ENCODE measurements at places on chromosomes 6 and 20. TPM values are rescaled to one million over a fixed set of nuclear protein-coding genes. Genes with fewer than 3 reads are reported as not detected.

ARFGEF3 gene
- 35.6 TPM for total RNA-seq

COL9A1 gene
- not detected for total RNA-seq

ATP6V1G2 gene
- 1.0 TPM for total RNA-seq

BCAS1 gene
- 1.00 TPM for total RNA-seq

FAXC gene
- total RNA-seq: 2.2 TPM

ESF1 gene
- 12.5 TPM for total RNA-seq

CTSA gene
- 167 TPM for total RNA-seq

FAM209B gene
- 0.64 TPM for total RNA-seq

HSPA12B gene
- total RNA-seq: 21.2 TPM

PRDM13 gene
- total RNA-seq: not detected

DNA sequence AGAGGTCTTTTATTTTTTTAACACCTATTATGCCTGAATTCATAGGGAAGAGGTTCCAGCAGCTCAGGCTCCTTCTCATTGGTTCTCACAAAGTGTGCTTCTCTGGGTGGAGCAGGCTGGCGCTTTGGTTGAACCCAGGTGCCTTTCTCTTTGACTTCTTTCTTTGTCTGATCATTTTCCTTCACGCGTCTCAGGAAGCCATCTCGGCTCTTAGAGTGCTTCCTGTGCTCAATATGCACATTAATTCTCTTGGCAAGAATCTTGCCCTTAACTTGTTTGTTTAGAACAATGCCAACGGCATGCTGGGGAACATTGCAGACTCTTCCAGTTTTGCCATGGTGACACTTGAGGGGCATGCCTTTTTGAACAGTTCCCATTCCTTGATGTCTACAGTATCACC, 44.2 kb upstream of the RNF24 start:
- no peak for DNase-seq

DNA sequence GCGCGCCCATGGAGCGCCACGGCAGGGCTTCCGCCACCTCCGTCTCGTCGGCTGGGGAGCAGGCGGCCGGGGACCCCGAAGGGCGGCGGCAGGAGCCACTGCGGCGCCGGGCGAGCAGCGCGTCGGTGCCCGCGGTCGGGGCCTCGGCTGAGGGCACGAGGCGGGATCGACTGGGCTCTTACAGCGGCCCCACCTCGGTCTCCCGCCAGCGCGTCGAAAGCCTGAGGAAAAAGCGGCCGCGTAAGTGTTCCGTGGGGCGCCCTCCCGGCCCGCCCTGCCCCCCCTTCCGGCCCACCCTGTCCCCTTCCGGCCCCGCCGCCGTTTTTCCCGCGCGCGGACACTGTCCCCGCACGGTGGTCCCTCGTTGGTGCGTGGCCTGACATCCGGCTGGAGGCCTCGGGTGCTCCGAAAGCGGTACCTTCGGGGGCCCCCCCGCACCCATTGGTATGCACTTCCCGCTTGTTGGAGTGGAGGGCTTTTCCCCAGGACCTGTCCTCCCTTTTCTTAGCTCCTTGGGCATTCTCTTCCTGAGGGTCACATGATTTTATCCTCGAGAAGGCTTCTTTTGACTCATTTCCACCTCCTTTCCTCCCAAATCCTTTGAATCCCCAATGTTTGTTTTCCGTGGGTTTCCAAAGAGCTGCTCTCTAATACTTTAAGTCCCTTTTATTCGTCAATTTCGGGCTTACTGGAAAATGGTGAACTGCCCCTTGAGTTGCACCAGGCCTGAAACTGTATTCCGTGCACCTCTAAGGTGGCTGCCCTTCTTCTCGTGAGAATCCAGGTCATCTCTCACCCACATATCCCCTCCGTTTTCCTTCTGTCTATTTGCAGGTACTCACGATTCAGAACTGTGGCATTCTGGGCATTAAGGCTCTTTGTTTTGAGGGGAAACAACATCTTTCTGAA, 556 bp downstream of the PANK2 start:
- peak; percentile 89 for DNase-seq

GRCh38 chr6:43921548-43922425, 151.8 kb downstream of the VEGFA start:
- no peak for DNase-seq

DNA sequence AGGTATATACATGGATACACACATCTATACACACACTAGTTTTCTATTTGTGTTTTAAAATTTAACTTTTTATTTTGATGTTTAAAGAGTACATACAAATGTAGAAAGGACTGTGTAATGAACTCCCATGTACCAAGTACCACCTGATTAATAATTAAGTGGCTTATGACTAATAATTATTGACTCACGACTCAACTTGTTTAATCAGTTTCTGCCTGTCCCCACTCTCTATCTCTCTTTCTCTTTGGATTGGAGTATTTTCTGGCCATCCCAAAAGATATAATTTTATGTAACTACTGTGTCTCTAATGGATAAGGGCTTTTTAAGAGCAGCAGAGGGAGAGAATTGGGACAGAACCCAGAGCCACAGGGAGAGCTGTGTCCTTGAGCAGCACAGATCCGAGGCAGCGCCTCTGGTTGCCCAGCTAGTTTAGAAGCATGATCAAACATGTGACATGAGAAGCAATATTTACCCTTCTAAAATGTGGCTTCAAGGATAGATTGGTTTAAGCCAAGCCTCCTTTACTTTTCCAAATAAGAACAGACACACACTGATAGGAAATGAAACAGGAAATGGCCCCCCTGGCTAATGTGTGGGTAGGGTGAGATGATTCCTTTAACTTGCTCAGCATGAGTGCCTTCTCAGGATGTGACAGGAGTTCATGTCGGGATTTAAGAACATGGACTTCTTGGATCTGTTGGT, 81.0 kb downstream of the ERMARD start:
- DNase-seq: no peak

DNA sequence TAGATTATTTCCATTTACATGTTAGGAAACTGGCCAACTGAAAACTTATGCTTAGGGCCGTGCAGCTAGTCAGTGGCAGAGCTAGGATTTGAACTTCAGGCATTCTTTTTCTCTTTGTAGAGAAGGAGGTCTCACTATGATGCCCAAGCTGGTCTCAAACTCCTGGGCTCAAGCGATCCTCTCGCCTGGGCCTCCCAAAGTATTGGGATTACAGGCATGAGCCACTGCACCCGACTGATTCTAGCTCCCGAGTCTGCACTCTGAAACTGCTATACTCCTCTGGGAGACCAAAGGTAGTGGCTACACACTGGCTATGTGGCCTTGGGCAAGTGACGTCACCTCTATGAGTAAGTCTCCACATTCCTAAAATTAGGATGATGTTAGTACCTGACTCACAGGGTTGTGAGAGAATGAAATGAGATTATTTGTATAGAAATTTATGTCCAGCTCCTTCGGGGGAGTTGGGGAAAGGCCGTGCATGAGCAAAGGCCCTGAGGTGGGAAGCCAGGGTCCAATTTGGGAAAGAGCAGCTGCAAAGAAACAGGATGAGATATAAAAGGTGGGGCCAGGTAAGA, 6.4 kb downstream of the PLTP start:
- DNase-seq: no peak

- DNase-seq: peak; percentile 97
Measured at GRCh38 chr6:31901953-31902643, at the start of gene ZBTB12. Gene ZBTB12, minus strand, starts transcription at chr6:31902086. Its CDS starts 781 bp downstream, at chr6:31901305.

DNA sequence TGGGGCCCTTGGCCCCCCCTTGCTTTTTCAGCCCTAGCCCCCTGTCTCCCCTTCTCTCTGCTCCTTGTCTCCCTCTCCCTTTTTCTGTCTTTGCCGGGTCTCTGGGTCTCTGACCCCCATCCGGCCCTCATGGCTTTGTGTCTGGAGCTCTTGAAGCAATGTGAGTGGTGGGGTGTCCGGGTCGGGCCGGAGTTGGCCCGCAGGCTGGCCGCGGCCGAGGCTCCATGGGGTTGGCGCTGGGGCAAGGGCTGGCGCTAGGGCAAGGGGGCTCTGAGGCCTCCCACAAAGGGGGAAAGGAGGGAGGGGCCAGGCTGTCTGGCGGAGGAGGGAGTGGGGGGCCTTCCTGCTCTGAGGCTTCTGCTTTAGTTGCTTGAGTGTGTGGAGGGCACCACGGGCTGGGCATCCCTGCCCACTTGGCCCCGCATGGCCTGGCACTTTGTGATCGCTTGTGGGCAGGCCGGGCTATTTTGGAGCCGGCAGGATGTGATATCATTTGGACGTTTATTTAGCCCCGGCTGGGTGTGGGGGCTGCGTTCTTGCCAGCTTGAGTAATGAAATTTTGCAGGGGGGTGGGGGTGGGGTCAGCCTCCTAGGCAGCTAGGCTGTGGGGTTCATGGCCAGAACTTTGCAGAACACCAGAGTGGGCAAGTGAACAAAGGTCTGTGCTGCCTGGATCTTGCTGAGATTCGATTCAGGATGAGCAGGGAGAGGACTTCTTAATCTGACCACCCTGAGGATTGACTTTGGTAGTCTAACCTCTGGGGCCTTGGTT, 78.7 kb upstream of the MYL9 start:
- DNase-seq: peak; percentile 87

DNA sequence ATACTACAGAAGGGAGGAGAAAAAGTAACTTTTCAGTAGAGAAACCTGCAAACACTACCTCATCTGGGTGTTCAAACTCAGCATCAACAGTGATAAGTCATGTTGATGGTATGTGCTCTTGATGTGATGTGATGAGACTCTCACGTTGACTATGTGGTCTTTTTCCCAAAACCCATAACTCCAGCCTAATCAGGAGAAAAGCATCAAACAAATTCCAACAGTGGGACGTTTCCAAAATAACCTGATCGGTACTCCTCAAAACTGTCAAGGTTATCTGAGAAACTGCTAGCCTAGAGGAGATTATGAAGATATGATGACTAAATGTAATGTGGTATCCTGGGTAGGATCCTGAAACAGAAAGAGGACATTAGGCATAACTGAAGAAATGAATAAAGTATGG, 41.9 kb upstream of the TAB2 start:
- no peak for DNase-seq

DNA sequence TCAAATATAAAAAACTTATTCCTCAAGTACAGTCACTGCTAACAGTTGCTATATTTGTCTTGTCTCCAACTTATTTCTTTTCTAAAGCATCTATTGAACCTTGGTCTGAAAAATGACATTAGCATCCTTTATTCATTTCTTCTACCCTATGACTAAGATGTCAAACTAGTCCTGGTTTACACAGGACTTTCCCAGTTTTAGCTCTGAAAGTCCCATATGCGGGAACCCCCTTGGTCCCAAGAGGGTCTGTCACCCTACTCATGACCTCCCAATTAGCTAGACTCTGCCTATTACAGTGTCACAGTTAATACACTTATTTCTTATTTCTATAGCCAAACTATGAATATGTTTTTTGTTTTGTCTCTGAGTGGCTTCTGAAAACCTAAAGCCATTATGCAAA, 37.1 kb downstream of the PLEKHG1 start:
- DNase-seq: no peak

DNA sequence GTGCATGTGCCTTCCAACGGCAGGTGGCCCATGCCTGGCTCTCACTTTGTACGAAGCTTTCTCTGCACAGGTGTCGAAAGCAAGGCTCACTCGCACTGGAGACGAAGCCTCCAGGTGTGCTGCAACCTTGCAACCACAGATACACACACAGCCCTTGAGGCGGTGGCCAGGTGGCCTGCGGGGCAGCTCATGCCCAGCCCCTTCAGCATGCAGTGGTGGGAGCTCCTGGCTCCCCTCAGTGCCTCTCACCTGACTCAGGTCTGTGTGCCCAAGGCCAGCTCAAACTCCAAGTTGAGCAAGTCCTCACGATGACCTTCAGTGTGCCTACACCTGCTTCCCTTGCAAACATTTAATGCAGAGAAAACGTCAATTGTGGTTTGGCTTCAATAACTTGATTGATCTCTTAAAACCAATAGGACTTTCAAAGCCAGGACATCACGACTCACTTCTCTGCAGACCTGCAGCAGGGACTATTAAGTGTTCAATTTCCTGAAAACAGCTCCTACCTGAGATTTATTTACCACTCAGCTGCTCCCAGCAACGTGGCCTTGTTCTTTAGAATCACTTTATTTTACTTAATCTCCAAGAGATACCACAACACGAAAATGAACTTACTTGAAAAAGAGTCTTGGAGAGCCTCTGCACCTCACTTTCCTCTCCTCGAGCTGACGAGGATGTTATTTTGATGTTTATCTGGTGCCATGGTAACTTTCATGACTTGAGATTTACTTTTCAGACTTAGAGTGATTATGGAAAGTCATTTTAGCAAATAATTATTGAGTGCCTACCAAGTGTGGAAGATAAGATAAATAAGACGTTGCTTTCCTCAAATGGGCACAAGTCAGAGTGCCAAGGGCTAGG, 86.3 kb downstream of the SLC22A23 start:
- no peak for DNase-seq

DNA sequence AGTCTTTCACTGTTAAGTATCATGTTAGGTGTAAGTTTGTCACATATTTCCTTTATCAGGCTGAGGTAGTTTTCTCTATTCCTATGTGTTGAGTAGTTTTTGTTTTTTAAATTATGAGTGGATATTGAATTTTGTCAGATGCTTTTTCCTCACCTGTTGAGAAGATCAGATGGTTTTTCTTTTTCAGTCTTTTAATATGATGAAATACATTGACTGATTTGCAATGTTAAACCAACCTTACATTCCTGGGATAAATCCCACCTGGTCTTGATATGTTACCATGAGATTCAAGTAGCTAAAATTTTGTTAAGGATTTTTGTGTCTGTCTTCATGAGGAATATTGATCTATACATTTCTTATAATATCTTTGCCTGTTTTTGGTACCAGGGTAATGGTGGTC, 52.1 kb downstream of the FOXO3 start:
- no peak for DNase-seq

GRCh38 chr20:53223626-53224172, 251.5 kb downstream of the TSHZ2 start:
- no peak for DNase-seq

- no peak for DNase-seq
Measured at GRCh38 chr6:113632220-113632864, 224.8 kb upstream of the MARCKS start.

GRCh38 chr6:153210083-153210482, 79.0 kb upstream of the RGS17 start:
- DNase-seq: no peak

- peak; percentile 84 for DNase-seq
Measured at GRCh38 chr6:43246301-43247113, 3.2 kb downstream of the TTBK1 start.

DNA sequence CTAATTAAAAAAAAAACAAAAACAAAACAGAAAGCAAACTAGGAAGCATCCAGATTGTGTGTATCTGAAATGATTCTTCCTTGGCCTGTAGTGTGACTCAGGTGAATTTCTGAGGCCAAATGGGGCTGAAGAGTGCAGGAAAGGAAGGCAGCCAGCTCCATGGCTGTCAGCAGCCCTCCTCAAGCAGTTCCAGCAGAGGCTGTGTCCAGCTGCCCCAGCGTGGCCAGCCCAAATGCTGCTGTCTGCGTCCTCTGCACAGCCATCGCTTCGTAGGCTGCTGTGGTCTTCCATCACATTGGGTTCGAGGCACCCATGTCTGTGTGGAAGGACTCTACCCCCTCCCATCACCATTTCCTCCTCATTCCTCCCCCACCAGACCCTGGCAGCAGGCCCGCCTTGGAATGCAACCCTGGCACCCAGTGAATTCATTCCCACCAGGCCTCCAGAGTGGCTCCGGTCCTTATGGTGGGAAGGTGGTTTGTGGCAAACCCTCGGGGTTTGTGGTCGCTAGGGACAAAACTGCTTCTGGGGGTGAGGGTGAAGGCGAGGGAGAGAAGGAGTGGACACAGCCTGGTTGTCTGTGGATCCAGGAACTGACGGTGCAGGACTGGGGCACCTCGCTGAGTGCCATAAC, 81.5 kb downstream of the MYLK4 start:
- DNase-seq: no peak
